ENCODE measurements at places on chromosomes 3 and 15.

GRCh38 chr3:20999661-21000060, 751.3 kb downstream of the ZNF385D start:
- no peak for DNase-seq

DNA sequence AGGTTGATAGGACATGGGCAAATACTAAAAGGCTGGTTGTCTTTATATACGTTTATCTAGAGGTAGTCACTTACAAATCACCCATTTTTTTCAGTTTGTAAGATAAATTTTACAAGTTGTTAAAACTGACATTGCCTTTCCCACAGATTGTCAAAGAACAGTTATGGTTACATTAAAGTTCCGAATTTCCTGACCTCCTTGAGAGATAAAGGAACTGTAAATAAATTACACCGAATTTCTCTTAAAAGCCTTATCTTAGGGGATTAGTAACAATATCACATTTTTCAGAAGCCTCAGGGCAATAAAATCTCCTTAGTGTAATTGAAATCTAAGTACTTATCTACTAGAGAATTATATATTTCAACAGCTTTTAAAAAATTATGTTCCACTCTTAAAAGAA, 49.5 kb downstream of the ZPLD1 start:
- no peak for DNase-seq

DNA sequence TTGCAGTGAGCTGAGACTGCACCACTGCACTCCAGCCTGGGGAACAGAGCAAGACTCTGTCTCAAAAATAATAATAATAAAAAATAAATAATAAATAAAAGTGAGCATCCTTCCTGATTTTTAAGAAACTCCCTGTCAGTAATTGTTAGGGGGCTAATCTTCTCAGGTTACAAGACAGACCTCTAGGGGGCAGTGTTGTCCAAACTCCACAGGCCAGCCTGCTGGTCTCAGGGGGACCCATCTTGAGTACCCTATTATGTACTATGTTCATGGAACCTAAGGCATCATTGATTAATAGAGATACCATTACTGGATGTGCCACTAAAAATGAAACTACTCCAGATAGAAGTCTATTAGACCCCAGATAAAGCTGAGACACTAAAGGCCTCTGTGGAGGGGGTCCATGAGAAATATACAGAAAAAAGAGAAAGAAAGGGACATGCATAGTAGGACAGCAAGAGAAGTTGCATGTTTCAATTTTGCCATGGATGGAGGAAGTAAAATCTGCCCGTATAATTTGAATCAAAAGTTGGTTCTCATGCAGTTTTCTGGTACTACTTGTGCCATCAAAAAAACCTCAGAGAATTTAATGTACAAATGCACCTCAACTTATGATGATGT, 85.5 kb upstream of the CDV3 start:
- DNase-seq, result no peak

GRCh38 chr3:120425572-120426250, 25.1 kb downstream of the FSTL1 start:
- no peak for DNase-seq

GRCh38 chr15:75450307-75451201, 936 bp downstream of the SIN3A start:
- DNase-seq, result peak; percentile 82

- DNase-seq, result no peak
Observed at GRCh38 chr15:83665480-83665879, 11.6 kb downstream of the ADAMTSL3 start.

- no peak for DNase-seq
Observed at GRCh38 chr3:175015056-175015635, 156.0 kb downstream of the NAALADL2 start.

GRCh38 chr15:52039925-52040781, 21.1 kb downstream of the MAPK6 start:
- no peak for DNase-seq

DNA sequence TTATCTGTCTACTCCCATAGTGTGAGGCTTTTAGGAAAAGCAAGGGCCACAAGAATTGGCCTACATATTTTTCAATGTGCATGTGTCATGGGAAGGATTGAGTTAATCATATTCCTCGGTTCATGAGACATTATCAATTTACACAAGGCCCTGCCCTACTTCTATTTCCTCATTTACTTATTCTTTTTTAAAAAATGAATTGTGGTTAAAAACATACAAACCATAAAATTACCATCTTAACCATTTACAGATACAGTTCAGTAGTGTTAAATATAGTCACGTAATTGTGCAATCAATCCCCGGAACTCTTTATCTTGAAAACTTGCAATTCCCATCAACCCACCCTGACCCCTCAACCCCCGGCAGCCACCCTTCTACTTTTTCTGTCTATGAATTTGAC, 284.0 kb upstream of the GADL1 start:
- no peak for DNase-seq

DNA sequence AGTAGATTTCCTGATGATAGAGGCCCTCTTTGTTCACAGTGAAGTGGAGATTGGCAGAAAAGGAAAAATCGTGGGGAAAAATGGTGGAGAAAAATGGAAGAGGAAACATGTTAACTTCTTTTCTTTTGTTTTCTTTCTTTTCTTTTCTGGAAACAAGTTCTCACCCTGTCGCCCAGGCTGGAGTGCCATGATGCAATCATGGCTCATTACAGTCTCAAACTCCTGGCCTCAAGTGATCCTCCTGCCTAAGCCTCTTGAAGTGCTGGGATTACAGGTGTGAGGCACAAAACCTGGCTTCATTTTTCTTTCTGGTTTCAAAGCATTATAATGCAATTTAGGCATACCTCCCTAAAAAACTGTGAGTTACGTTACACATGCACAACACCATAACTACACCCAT, 464.2 kb downstream of the MECOM start:
- no peak for DNase-seq

- no peak for DNase-seq
Observed at GRCh38 chr3:115947325-115947724, 324.0 kb downstream of the GAP43 start.

GRCh38 chr15:90035095-90035839, 34.1 kb downstream of the ZNF710 start:
- DNase-seq, result no peak

DNA sequence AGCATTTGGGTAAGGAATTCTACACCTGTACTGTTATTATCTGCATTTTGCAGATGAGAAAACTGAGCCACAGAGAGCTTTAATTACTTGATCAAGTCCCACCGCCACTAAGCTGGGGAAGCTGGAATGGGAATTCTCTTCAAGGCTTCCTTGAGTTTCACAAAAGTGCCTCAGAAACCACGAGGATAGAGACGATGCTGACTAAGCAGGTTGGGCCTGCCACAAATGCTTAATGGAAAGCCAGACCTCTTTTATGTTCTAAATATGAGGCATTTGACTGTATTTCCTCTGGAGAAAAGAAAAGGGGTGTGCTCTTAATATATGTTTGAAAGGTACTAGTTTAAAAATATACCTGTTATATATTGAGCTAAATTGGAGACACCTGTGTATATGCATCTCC, 34.7 kb downstream of the ADAMTS9 start:
- DNase-seq, result no peak

GRCh38 chr3:195071011-195071728, 199.8 kb downstream of the XXYLT1 start:
- no peak for DNase-seq

DNA sequence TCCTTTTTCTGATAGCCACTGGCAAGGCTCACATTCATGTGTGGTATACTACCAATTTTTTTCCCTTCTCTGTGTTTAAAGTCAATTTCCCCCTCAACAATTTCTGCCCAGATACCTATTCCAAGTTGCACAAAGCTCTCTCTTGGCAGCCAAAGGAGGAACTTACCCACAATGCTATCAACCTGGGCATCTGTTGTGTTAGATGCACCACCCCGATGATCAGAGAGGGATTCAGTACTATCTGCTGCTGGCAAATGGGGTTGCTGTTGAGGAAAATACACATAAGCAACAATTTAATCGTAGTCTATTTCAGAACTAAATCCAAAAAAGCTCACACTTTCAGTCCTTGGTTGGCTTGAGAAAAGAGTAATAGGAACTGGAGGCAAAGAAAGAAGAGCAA, 46.1 kb downstream of the AAGAB start:
- no peak for DNase-seq

DNA sequence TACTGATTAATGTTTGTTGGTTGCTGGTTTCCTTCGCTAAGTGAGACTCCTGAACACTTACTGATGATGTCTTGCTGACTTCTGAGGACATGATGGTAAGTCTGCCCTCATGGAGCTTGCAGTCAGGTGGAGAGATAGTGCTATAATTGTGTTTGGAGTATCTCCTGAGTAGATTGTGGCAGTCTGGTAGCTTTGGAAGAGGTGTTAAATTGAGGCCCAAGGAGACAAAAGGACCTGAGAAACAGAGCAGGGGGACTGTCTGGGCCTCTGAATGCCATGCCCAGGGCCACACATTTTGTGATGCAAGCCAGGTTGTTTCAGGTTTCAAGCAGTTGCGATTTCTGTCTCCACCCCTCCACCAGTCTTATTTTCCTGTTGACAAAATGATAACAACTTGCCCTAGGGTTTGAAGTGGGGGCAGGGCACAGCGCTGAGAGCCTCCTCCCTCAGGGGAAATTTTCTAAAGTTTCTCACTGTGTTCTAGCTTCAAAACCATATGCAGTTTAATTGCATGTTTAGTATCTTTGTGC, 16.7 kb downstream of the SMAD3 start:
- DNase-seq, result no peak

- DNase-seq, result no peak
Observed at GRCh38 chr3:141511361-141511760, 24.5 kb downstream of the RASA2 start.

GRCh38 chr15:99578809-99579208, 13.0 kb downstream of the MEF2A start:
- DNase-seq, result no peak

- no peak for DNase-seq
Observed at GRCh38 chr3:48555231-48555948, 1.2 kb downstream of the PFKFB4 start.

GRCh38 chr3:171994646-171995428, 44.5 kb upstream of the FNDC3B start:
- DNase-seq, result no peak

- DNase-seq, result no peak
Observed at GRCh38 chr3:63043631-63044030, 168.4 kb upstream of the CADPS start.

DNA sequence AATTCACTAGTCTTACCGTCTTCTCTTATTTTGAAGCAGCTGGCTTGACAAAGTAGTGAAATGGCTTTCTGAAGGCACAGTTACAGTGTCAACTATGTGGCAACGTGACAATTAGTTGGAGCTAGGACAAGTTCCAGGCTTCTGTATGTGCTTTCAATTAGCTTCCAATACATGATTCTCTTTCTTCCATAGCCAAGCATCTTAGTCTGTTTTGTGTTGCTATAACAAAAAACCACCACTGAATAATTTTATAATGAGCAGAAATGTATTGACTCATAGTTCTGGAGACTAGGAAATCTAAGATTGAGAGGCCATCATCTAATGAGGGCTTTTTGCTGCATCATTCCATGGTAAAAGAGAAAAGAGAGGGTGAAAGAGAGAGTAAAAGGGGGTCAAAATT, 365.1 kb upstream of the PLSCR5 start:
- DNase-seq, result no peak

GRCh38 chr15:66715720-66716655, 14.0 kb downstream of the SMAD6 start:
- DNase-seq, result no peak

DNA sequence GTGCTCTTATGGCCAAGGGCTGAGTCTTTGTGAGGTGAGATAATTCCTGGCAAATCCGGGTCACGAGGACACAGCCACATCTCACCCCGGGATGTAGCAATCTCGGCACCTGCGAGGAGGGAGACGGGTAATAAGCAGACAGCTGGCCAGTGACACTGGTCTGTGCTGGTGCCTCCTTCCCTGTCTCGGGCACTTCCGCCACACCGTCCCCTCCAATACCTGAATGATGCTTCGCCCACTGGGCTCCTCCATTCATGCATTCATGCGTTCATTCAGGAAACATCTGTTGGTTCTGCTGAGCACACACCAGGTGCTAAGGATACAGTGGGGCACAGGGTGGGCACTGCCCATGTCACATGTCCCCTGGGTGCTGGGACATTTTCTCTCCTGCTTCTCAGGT, 60.1 kb downstream of the ATP10A start:
- DNase-seq, result no peak

DNA sequence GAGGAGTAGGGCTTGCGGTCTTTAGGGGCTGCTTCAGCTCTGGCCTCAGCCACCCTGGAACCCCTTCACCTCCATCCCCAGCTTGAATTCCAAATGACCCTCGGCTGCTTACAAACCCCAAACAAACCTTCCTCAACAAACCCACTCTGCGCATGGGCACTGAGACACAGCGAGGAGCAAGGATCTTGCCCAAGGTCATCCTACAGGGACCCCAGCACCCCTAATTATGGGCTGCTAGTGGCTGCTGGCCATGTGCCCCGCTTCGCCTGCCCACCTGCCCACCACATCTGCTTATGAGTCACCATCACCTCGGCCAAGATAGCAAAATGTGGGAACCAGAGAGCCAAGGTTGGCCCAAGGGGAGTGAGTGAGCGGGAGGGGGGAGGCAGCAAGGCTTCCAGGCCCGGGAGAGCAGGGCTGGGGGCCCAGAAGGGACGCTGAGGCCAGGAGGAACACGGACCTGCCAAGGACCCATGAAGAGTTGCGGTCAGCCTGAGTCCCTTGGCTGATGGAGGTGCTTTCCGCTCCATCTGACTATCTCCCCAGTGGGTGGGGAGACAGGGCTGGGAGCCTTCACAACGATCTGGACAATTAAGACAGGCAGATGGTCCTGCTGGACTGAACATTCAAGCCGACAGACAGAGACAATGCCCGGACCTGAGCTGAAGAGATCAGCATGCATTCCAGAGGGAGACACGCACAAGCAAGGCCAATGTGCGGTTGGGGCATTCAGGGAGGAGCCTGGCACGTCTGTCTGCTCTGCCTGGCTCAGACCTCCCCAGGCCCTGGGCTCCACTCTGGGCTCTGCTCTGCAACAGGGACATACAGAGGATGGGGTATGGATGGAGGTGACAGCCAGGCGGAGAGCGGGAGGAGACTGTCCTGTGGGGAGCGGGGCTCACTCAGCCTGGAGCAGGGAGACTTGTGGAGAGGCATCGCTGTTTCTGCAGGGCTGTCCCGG, 10.8 kb upstream of the GRIP2 start:
- DNase-seq, result no peak

GRCh38 chr3:69370156-69370883, 15.6 kb downstream of the FRMD4B start:
- DNase-seq, result no peak

GRCh38 chr15:58313304-58313703, 118.5 kb upstream of the LIPC start:
- no peak for DNase-seq

All from NCI-H1417 treated with DMSO at 0.1 percent for 48 hours (cell line).